B cell (primary cell): ENCODE measurements at places on chromosomes 1 and 21. TPM values are rescaled to one million over a fixed set of nuclear protein-coding genes. Genes with fewer than 3 reads are reported as not detected.

GRCh38 chr1:8009043-8010002 lies 16.8 kb downstream of the ERRFI1 start:
- no peak for DNase-seq

- no peak for DNase-seq
Measured at GRCh38 chr1:193189442-193190095, 3.2 kb upstream of the B3GALT2 start.

DNA sequence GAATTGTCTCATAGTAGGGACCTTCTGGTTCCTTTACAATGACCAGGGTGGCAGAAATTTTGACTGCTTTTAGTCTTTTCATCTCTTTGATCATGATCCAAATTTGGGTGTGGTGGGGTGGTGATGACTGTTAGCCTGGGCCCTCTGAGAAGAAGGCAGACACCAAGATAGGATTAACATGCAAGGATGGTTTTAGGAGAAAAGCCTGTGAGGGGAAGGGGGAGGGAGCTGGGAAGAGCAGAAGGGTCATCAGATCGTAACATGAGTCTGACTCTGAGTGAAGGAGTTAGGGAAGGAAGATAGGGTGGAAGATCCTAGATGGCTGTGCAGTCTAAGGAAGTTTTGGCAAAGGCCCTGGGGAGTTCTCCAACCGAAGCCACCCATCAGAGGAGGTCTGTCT lies 28.5 kb upstream of the CAMSAP2 start:
- no peak for DNase-seq

The KCNE2 gene
- not detected in 2 replicates for total RNA-seq

The RNU1-4 gene
- 4,377 and 4,541 TPM in 2 replicates for total RNA-seq

The TNNT2 gene
- not detected in 2 replicates for total RNA-seq
